WTC11 (cell line): ENCODE measurements at places on chromosomes 16 and 17. TPM values are rescaled to one million over a fixed set of nuclear protein-coding genes. Genes with fewer than 3 reads are reported as not detected.

DNA sequence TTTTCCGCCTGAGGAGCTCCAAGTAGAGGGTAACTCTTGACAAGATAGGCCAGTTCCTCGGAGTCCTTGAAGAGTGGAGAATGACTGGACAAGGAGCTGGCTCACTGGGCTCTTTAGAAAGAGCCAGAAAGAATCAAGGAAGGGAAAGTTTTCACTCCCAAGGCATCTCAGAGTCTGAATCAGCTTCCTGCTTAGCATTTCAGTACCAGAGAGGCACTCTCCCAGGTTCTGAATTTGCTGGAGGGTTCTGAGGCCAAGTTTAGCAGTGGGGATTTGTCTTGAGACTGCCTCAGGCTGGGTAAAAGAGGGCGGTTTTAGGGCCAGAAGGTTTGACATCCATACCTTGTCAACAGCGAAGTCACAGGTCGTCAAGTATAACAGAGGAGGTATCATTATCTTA, 25.5 kb downstream of the GP2 start:
- H3K36me3 ChIP-seq, result no peaks in the 10 kb centered on the region
- no peak overlapping the region for H3K27ac ChIP-seq
- no peak overlapping the region for H3K4me3 ChIP-seq
- 0 out of 2 replicates have a peak, but pooled peaks cover 3% of the 10 kb centered on the region for H3K4me1 ChIP-seq
- H3K27me3 ChIP-seq, result no peaks in the 10 kb centered on the region

The KRTAP9-4 gene
- total RNA-seq, result not detected in 3 replicates

DNA sequence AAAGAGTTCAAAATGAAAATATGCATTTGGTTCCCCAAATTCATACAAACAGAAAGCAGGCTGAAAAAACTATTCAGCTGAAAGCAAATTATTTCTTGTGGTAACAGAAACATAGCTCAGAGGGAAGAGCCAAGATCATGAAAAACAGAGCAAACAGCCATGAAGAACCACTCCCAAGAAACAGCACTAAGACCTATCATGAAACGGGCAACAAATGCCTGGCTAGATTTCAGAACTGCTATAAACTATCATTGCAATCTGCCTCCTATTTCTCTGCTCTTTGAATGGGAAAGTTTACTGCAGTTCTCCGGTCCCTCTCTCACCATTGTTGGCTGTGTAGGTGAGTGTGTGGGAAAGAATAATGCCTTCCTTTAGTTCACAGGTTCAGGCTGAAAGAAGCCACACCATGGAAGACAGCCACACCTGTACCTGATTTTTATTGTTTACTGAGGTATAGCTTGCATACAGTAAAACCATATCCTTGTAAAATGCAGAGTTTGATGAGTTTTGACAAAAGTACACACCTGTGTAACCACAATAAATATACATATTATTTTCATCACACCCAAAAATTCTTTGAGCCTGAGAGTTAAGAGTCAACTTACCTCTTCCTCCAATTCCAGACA, 48.2 kb downstream of the CEP112 start:
- H3K36me3 ChIP-seq, result no peaks in the 10 kb centered on the region
- no peak for DNase-seq
- H3K4me1 ChIP-seq, result no peaks in the 10 kb centered on the region
- no peaks in the 10 kb centered on the region for H3K27me3 ChIP-seq

The ABHD15 gene
- 2.6 to 3.3 TPM (median 2.8 TPM) in 3 replicates for total RNA-seq

- H3K4me1 ChIP-seq, result peaks cover 3% of the 10 kb centered on the region; the same call in 1 of the 2 replicates
- no peak for DNase-seq
- H3K27me3 ChIP-seq, result no peaks in the 10 kb centered on the region
- H3K27ac ChIP-seq, result no peak overlapping the region
- no peak overlapping the region for H3K4me3 ChIP-seq
These were observed 45.1 kb downstream of the NOG start for GRCh38 chr17:56638591-56639051.

GRCh38 chr17:43365356-43365755, 33.4 kb upstream of the ARL4D start:
- H3K4me1 ChIP-seq, result peaks cover 42% of the 10 kb centered on the region
- DNase-seq, result no peak
- no peaks in the 10 kb centered on the region for H3K27me3 ChIP-seq
- peaks cover 3% of the 10 kb centered on the region; the same call in 1 of the 2 replicates for H3K36me3 ChIP-seq
- H3K4me3 ChIP-seq, result no peak overlapping the region

The C17orf113 gene
- total RNA-seq, result 1.9 to 2.8 TPM (median 2.5 TPM) in 3 replicates

The XAF1 gene
- 0.16 to 0.37 TPM (median 0.20 TPM) in 3 replicates for total RNA-seq

DNA sequence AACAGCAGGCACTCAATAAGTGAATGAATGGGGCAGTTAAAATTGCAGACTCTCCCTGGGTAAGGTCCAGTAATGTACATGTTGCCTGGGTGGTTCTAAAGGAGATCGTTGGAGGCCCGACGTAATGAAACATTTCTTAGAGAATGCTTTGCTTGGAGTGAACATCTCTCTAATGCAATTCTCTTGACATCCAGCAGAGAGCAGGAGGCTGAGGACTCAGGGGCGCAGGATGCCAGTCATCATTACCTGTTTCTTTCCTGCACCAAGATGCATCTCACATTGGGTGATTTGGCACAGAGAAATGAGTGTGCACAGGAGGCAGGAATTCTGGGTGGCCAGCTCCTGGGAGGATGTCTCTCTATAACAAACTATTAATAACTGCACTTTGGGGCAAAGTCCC, 130.3 kb upstream of the RBBP6 start:
- no peaks in the 10 kb centered on the region; the same call in 1 of the 2 replicates for H3K27me3 ChIP-seq
- peaks cover 2% of the 10 kb centered on the region; the same call in 1 of the 2 replicates for H3K36me3 ChIP-seq
- DNase-seq, result no peak
- no peak overlapping the region for H3K27ac ChIP-seq
- peaks cover 2% of the 10 kb centered on the region; the same call in 1 of the 2 replicates for H3K4me1 ChIP-seq

DNA sequence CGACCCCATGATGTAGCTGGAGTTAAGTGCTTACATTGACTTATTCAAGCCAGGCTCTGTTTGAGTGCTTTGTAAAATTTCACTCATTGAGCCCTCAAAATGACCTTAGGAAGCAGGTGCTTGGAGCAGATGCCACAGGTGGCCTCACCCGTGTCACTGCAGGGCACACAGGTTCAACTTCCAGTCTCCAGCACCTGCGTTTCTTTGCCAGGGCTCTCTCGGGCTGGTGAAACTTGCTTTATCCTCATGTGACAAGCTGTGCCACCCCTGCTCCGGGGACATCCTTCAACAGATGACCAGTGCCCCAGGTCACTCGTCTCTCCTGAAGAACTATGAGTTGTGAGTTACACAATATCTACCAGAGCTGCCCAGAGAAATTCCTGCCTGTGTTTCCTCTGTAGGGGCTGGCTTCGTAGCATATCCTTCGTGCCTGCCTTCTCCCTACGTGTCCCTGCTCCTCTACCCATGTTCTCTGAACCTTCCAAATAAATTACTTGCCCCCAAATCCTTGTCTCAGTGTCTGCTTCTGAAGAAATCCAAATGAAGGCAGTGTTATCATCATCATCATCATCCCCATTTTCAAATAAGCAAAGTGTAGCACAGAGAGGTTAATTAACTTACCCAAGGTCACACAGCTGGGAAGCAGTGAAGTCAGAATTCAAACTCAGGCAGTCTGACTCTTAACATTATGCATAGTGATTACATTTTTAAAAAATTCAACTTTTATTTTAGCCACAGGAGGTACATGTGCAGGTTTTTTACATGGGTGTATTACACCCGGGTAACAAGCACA, 352.5 kb downstream of the NPIPA8 start:
- no peak overlapping the region for H3K27ac ChIP-seq
- H3K36me3 ChIP-seq, result peaks cover 6% of the 10 kb centered on the region
- H3K27me3 ChIP-seq, result no peaks in the 10 kb centered on the region

DNA sequence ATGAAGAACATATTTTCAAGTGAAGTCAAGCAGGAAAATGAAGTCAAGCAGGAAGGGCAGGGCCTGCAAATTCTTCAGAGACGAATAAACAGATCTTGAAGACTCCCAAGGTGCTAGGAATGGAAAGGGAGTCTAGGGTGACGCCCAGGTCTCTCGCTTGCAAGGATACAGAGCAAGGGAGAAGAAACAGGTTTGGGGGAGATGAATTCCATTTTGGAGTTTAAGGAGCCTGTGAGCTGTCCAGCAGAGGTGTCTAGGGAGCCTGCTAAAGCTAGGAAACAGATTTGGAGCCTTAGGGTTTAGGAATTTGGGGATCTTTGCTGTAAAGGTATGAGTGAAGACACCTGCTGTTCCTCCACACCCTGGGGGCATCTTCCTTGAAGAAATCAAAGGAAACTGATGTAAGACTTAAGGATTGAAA, 2.0 kb upstream of the UNKL start:
- peaks cover 9% of the 10 kb centered on the region; the same call in 1 of the 2 replicates for H3K4me1 ChIP-seq
- H3K27ac ChIP-seq, result no peak overlapping the region; the same call in 1 of the 2 replicates
- DNase-seq, result no peak
- H3K27me3 ChIP-seq, result no peaks in the 10 kb centered on the region; the same call in 1 of the 2 replicates
- no peak overlapping the region for H3K4me3 ChIP-seq
- H3K36me3 ChIP-seq, result no peaks in the 10 kb centered on the region

The FZD2 gene
- 37.6 to 42.8 TPM (median 38.5 TPM) in 3 replicates for total RNA-seq

The CPNE2 gene
- 14.0 to 17.9 TPM (median 16.7 TPM) in 3 replicates for total RNA-seq

GRCh38 chr16:85215478-85216118, 103.3 kb upstream of the CIBAR2 start:
- no peak for DNase-seq
- no peaks in the 10 kb centered on the region for H3K36me3 ChIP-seq
- H3K4me3 ChIP-seq, result no peak overlapping the region
- H3K4me1 ChIP-seq, result peaks cover 14% of the 10 kb centered on the region
- no peaks in the 10 kb centered on the region for H3K27me3 ChIP-seq

- no peak for DNase-seq
- H3K27ac ChIP-seq, result no peak overlapping the region
- H3K4me3 ChIP-seq, result no peak overlapping the region
- H3K36me3 ChIP-seq, result peaks cover 6% of the 10 kb centered on the region
- peaks cover 23% of the 10 kb centered on the region for H3K4me1 ChIP-seq
These were observed 5.9 kb downstream of the RHBDF1 start for GRCh38 chr16:66309-67182.

The LPO gene
- total RNA-seq, result 0.20 to 0.50 TPM (median 0.23 TPM) in 3 replicates

GRCh38 chr16:89573826-89574680, 1.5 kb upstream of the CPNE7 start:
- peak; percentile 43 for DNase-seq
- peak overlapping the region; percentile 56 for H3K4me3 ChIP-seq
- no peaks in the 10 kb centered on the region; the same call in 1 of the 2 replicates for H3K36me3 ChIP-seq
- H3K27ac ChIP-seq, result peak overlapping the region; percentile 20; the same call in 1 of the 2 replicates
- H3K4me1 ChIP-seq, result peaks cover 8% of the 10 kb centered on the region

The C16orf92 gene
- not detected in 3 replicates for total RNA-seq

DNA sequence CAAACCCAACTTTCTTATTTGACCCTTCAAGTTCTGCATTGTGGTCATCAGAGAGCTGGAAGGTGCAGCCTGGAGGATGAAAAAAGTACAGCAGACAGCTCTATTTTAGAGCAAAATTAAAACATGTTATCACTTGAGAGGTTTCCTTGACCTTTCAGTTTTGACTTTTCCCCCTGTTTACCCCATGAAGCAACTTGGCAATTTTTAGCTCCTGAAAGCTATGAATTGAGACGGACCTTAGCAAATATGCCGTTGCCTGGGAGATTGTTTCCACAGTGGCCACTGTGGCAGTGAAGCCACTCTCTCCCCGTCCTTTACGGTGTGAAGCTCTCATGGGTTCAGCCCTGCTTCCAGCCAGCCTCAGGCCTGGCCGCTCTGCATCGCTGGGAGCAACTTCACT, 398.6 kb downstream of the CPPED1 start:
- no peak for DNase-seq
- H3K27ac ChIP-seq, result no peak overlapping the region
- H3K27me3 ChIP-seq, result no peaks in the 10 kb centered on the region
- no peak overlapping the region for H3K4me3 ChIP-seq

DNA sequence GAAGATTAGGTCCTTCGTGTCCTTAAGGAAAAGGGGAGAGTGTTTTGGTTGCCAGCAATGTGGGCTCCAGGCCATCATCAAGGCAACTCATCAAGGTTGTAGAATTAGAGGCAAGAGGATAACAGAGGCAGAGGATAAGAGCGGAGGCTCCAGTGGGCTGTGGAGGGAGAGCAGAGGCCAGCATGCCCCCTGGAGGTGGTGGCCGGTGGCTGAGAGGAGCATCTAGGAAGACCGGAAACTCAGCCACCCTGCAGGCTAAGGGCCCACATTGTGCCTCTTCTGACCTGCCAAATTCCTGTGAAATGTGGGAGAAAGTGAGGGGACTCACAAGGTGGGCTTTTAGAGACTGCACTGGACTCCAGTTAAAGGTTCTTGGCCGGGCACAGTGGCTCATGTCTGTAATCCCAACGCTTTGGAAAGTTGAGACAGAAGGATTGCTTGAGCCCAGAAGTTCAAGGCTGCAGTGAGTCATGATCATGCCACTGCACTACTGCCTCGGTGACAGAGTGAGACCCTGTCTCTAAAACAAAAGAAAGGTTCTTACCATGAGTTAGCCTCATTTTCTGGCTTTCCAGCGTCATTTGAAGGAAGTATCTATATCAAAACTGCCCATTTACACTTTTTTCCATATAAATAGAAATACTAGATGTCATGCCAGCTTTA, 62.7 kb upstream of the ADORA2B start:
- H3K27ac ChIP-seq, result no peak overlapping the region
- H3K36me3 ChIP-seq, result no peaks in the 10 kb centered on the region
- DNase-seq, result peak; percentile 58
- no peaks in the 10 kb centered on the region for H3K27me3 ChIP-seq

- no peaks in the 10 kb centered on the region for H3K27me3 ChIP-seq
- peak overlapping the region; percentile 12 for H3K27ac ChIP-seq
- no peak overlapping the region for H3K4me3 ChIP-seq
These were observed 4.0 kb downstream of the SRRM2 start for GRCh38 chr16:2756288-2757015.

The KLHL11 gene
- total RNA-seq, result 13.4 to 15.0 TPM (median 14.7 TPM) in 3 replicates

DNA sequence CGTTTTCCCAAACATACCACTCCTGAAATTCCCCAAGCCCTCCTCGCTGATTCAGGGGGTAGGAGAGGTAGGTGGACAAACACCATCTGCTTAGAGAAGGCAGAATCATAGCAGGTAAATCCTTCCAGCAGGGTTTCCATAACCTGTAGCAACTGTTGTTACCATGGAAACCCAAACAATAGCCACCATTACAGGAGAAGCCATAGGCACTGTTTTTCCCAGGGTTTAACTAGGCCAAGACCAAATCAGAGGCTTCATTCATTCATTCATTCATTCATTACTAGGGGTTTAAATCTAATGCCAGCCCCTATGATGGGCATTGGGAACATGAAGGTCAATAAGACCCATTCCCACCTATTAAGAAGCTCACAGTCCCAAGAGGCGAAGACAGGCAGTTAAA, 25.5 kb upstream of the CIITA start:
- H3K27me3 ChIP-seq, result peaks cover 2% of the 10 kb centered on the region; the same call in 1 of the 2 replicates
- DNase-seq, result no peak
- H3K4me1 ChIP-seq, result no peaks in the 10 kb centered on the region
- no peak overlapping the region for H3K27ac ChIP-seq

DNA sequence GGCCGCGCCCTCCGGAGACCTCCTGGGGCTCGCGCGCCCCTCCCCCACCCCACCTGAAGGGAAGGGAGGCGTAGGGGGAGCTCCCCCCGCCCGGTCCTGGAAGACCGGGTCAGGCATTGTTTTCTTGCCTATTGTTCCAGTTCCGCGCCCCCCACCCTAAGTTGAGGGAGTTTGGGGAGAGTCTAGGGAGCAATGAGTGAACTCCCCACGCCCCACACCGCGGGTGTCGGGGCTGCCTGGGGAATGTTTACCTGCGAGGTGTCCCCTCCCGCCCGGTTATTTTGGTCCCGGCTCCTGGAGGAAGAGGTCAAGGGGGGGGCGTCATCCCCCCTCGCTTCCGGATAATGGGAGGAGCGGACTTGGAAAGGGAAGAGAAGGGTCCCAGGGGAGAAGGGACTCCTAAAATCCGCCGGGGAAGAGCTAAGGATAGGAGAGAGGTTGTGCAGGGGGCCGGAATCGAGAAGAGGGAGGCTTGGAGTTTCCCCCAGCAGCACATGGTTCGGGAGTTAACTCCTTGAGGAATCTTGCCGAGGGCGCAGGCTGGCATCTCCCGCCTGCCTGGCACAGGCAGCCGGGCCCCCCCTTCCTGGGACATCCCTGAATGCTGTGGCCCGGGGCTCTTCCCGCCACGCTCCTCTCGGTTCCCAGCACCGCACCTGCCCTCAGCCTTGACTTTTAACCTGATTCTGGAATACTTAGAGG, 881 bp downstream of the MLLT6 start:
- H3K4me1 ChIP-seq, result peaks cover 55% of the 10 kb centered on the region
- H3K27me3 ChIP-seq, result peaks cover 79% of the 10 kb centered on the region
- DNase-seq, result peak; percentile 63
- peak overlapping the region; percentile 77 for H3K4me3 ChIP-seq
- peak overlapping the region; percentile 17; the same call in 1 of the 2 replicates for H3K27ac ChIP-seq
